CD8-positive, alpha-beta T cell (primary cell): ENCODE measurements at places on chromosomes 12 and 14. TPM values are rescaled to one million over a fixed set of nuclear protein-coding genes. Genes with fewer than 3 reads are reported as not detected.
A peak's percentile ranks its signal among the peaks of the same experiment; 100 is the strongest.

- no peak for DNase-seq
Observed at GRCh38 chr14:23219075-23219474, 18.7 kb upstream of the RNF212B start.

DNA sequence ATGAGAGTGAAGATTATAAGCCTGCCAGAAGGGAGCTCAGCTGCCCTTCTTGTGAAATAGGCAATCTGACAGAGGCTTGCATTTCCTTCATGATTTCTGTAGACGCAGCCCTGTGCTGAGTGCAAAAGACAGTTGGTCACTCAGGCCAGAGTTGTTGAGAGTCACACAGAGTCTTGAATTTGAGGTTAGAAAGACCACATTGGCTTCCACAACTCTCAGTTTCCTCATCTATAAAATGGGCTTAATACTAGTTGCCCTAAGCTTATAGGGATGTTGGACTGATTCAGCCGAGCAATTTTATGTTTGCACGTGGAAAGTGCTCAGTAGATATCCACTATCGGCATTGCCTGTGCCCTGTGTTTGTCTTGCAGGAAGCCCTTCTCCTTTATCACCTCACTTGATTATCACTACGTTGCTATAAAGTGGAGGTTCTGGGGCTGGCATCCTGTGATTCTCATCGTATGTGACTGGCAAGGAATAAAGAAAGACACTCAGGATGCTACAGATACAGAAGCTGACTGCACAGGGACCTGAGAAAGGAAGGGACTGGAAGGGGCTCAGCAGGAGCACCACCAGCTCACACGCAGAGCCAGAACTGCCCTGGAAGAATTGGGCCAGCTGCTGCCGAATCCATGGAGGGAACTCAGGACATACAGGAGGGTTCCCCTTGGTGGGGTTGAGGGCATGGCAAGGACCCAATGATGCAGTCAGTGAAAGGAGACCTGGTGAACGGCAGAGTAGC, 19.8 kb upstream of the SERPINA4 start:
- no peak for DNase-seq

DNA sequence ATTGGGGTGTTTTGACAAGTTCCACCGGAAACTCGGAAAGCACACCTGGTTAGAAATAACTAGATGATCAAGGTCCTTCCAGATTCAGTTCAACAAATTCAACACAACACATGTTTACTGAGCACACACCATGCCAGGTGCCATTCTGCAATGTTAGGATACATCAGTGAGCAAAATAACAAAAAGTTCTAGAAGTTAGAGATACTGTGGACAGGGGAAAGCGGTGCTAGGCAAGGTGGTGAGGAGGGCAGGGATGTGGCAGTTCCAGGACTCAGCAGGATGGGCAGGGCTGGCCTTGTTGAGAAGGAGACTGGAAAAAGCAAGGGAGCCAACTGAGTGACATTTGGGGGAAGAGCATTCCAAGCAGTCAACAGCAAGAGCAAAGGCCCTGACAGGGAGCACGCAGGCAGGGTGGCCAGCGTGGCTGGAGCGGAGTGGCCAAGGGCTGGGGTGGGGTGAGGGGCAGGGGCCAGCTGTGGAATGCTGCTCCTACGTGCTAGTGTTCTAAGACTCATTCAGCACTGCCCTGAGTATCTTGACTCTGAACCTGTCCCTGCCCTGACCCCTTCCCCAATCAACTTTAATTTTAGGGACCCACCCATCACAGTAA, 19.4 kb upstream of the FAIM2 start:
- no peak for DNase-seq

Gene CCDC63
- total RNA-seq, result not detected

DNA sequence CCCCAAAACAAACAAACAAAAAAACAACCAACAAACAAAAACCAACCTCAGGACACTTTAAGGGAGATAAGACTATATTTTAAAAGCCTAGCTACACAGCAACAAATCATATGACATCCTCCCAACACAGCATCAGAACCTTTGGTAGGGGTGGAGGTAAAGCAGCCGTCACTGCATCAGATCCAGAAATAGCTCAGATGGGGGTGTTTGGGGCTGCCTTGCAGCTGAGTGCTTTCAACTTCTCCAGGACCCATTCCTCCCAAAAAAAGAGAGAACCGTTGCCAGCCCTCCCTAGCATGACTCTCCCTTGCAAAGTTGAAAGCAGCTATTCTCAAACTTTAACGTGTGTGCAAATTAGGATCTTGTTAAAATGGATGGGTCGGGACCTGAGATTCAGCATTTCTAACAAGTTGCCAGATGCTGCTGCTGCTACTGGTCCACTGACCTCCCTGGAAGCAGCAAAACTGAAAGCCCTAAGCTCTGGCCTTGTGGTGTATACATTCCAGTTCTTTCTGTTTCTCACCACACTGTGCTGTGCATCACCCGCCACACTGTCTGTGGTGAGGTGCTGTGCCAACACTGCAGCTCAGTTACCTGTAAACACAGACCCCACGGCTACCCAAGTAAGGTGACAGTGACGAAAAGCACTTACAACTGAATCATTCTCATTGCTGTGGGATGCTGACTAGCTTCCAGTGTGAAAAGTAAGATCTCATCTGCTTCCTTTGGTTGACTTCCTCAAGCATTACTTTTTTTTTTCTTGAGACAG, 54.0 kb downstream of the SLC38A1 start:
- peak; percentile 73 for DNase-seq

- no peak for DNase-seq
Observed at GRCh38 chr14:47191700-47192099, 483.7 kb downstream of the MDGA2 start.

GRCh38 chr14:93007225-93007997, 84.5 kb downstream of the CHGA start:
- DNase-seq, result no peak

Gene CLEC9A
- total RNA-seq, result not detected

GRCh38 chr14:104784846-104785707, 10.5 kb downstream of the AKT1 start:
- no peak for DNase-seq

GRCh38 chr12:90690120-90690519, 264.9 kb downstream of the CCER1 start:
- no peak for DNase-seq

DNA sequence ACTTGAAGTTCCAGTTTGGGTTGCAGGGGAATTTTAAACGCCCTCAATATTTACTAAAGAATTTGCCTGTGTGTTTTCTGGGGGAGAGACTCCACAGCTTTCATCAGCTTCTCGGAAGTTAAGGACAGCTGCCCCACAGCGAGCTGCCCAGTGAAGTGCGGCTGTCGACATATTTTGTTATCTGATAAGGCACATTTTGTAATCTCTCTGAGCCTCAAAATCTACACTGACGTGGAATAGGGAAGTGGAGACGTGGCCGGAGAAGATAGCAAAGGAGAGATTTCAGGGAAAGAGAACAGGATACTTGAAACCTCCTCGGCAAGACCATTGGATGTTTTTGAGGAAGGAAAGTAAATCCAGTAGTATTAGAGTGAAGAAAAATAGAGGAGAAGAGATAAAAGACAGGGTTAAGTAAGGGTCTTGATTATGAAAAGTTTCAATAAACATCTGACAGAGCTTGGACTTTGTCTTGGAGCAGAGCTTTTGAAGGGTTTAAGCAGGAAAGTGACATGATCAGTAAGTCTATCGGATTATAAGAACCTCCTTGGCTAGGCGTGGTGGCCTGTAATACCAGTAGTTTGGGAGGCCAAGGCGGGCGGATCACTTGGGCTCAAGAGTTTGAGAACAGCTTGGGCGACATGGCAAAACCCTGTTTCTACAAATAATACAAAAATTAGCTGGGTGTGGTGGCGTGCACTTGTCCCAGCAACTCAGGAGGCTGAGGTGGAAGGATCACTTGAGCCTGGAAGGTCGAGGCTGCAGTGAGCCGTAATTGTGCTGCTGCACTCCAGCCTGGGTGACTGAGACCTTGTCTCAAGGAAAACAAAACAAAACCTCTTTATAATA, 1.1 kb downstream of the POLR3B start:
- no peak for DNase-seq

DNA sequence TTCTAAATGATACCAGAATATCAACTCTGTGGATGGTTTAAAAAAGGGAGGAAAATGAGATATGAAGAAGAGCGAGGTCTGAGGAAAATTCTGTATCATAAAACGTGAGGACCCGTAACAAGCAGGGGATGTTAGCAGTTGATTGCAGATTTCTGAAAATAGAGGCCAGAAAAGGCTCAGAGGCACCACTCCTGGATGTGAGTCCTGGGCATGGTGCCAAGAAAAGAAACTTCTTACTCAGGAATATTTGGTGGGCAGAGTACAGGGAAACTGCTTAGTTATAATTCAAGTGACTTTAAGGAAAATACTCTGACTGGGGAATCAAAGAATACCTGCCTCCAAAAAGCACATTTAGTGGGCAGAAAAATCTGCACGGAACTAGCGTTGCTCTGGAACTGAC, 85.5 kb downstream of the PRICKLE1 start:
- no peak for DNase-seq

DNA sequence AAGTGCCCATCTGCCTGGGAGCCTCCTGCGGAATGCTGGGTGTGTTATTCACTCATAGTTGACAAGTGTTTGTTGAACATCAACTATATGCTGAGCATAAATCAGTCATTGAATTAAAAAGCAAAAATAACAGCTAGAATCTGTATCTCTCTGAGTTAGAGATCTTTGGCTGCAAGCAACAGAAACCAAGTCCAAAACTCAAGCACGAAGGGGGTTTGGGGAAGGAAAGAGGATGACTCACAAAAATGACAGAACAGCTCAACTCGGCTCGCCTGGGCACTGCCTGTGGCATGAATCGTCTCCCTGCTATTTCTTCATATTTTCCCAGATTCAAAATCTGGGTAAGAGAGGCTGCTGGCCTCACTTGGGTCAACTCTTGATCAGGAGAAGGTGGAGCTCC, 72.6 kb upstream of the NCOR2 start:
- DNase-seq, result no peak

DNA sequence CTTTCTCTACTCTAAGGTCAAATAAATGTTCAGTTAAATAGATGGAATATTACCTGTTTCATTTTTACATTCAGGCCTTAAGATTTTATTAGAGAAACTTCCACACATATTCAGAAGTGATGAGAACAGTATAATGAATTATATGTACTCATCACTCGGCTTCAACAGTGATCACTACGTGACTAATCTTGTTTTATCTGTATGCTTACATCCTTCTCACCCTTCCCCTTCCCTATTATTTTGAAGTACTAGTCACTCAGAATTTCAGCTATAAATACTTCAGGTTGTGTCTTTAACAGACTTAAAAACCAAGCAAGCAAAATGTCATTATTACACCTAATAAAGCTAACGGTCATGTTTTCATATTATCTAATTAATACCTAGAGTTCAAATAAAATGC, 34.9 kb downstream of the ETV6 start:
- no peak for DNase-seq

DNA sequence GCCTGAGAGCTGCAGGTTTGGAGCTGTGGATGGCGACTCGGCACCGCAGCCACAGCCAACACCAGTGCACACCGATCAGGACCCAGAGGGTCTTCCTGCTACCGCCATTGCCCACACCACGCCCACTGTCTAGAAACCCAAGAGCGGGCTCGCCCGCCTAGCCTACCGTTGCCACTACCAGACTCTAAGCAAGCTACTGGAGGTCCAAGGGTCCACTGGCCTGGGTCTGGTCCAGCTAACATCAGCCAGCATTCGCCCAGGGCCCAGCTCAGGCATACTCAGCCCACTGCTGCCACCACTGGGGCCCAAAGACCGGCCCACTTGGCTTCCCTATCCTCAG, 30.5 kb upstream of the MON2 start:
- no peak for DNase-seq

DNA sequence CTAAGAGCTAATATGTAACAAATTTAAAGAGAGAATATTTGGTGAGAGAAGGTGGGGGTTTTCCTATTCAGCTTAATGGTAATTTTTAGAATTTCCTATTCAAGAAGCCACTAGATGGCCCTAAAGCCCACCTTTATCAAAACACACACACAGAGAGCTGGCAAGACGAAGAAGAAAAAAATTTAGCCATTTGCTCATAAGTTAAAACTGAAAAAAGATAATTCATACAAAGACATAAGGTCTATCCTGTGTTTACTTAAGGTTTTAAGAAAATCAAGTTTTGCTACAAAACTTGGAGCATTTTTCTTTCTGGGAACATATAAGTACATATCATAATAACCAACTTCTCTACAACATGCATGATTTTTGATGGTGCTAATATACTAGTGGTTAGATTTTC, 46.8 kb upstream of the PCED1B start:
- DNase-seq, result no peak

DNA sequence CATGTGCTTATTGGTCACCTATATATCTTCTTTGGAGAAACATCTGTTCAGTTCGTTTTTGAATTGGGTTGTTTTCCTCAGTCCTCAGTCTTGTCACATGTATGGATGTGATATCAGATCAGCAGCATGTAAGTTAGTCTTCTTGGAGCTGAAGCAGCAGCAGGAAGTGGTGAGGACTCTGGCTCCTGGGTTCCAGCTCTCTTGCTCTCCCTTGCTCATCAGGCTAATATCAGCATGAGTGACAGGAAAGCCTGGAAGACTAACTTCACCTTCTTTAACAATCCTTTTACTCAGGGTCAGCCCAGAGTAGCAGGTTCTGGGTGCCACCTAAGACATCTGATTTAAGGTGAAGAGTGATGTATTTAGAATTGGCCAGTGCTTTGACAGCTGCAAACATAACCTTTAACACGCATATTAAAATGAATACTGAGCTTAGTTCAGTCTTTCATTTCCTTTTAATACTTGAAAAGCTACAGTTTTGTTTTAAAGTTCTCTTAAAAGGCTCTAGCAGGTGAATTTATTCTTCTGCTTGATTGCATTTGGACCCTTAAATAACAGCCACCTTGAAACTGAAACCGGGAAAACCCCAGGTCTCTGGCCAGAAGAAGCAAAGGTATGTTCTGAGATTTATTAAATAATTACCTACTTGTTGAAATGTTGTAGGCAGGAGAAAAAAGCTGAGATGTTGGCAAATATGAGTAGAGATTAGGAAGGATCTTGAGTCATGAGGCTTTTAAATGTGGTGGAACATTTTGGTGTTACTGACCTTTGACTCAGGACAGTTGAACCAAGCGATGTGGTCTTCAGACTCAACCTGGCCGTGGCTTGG, 54.3 kb downstream of the DRAM1 start:
- no peak for DNase-seq

GRCh38 chr14:73240816-73241480, 3.6 kb downstream of the PAPLN start:
- DNase-seq, result no peak

GRCh38 chr12:114817571-114818425, 133.8 kb upstream of the TBX3 start:
- no peak for DNase-seq

Gene COX8C
- not detected for total RNA-seq

GRCh38 chr12:42924482-42924881, 334.9 kb upstream of the PRICKLE1 start:
- no peak for DNase-seq

Gene PRB3
- not detected for total RNA-seq

- DNase-seq, result no peak
Observed at GRCh38 chr12:110807640-110808039, 39.1 kb upstream of the CCDC63 start.

- no peak for DNase-seq
Observed at GRCh38 chr14:26993556-26993955, 395.7 kb upstream of the NOVA1 start.

DNA sequence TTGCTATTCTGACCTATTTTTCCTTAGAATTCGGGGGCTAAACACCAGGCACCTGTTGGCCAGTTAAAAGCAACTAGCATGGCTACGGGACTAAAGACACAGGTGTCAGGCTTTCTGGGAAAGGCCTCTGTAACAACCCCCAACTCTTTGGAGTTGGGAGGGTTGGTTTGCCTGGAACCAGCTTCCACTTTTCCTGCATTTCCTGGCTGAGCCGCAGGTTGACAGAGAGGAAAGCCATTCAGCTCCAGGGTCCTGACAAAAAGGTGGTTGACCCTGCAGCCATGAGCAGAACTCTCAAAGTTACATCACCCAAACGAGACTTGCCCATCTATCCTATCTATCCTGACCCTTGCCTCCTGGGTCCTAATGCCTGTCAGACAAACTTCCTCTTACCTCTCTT, 375.4 kb upstream of the SFSWAP start:
- peak; percentile 15 for DNase-seq
